NCI-H460 (cell line): ENCODE measurements at places on chromosomes 3 and 15.
A peak's percentile ranks its signal among the peaks of the same experiment; 100 is the strongest.

- DNase-seq: no peak
These were observed 5.9 kb downstream of the PARP3 start for GRCh38 chr3:51948016-51948580.

GRCh38 chr3:145244327-145244726 is 916.7 kb downstream of the PLOD2 start:
- no peak for DNase-seq

- no peak for DNase-seq
These were observed 158.8 kb downstream of the CLSTN2 start for GRCh38 chr3:140093742-140094141.

GRCh38 chr3:135368781-135369180 is 573.7 kb downstream of the EPHB1 start:
- DNase-seq: no peak

DNA sequence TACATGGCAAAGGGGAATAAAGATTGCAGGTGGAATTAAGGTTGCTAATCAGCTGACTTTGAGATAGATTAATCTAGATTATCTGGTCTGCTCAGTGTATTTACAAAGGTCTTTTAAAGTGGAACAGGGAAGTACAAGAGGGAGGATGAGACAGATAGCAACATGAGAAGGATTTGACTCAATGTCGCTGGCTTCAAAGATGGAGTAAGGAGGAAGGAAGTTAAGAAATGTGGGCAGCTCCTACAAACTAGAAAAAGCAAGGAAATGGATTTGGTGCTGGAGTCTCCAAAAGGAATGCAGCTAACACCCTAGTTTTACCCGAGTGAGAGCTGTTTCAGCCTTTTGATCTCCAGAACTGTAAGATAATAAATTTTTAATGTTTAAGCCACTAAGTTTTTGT is 180.7 kb upstream of the TTC14 start:
- no peak for DNase-seq

DNA sequence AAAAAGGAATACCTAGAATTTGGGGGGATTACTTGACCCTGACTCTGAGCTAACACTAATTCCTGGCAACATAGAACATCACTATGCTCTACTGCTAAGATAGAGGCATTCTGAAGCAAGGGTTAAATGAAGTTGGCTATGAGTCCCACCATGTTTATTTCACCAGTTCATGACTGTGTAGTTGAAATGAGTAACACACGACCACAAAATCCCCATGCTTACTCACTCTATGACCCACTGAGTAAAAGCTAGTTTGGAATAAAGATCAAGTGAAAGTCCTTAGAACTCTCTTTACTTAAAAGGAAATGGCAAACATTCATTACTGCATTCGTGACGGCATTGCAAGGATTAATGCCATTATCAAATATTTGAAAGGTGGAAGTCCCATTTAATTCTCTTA is 47.4 kb downstream of the MRPL46 start:
- DNase-seq: no peak

GRCh38 chr15:94327356-94327936 is 96.1 kb downstream of the MCTP2 start:
- DNase-seq: no peak

GRCh38 chr3:30292192-30292893 is 314.1 kb upstream of the TGFBR2 start:
- DNase-seq: peak; percentile 58

DNA sequence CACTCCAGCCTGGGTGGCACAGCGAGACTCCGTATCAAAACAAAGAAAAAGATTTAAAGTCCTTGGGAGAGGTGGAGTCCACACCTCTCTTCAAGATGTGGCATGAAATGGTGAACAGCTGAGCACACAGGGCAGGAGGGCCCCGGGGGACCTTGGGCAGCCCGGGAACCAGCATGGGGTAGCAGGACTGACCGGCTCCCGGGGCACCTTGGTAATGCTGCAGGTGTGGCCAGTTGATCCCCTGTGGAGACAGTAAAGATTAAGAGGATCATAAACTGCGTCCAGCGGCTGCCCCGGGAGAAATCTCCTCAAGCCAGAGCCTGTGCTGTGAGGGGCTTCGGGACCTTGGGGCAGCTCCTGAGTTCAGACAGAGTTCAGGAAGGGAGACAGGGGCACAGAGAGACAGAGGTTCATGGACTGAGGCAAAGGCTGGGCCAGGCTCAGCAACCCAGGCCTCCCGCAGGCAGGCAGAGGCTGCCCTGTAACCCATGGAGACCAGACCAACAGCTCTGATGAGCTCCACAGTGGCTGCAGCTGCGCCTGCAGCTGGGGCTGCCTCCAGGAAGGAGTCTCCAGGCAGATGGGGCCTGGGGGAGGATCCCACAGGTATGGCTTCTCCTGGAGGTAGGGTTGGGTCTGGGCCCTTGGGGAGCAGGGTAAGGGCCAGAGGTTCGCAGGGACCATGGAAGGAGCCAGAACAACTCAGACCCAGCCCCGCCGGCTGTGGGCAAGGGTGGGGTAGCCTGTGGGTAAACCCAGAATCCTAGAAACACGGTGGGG is at the start of gene NR2E3:
TSS of gene NR2E3 (plus strand) at position 299 of the 780 bp plus-strand sequence. CDS start at position 489, 190 bp downstream.
- DNase-seq: no peak

DNA sequence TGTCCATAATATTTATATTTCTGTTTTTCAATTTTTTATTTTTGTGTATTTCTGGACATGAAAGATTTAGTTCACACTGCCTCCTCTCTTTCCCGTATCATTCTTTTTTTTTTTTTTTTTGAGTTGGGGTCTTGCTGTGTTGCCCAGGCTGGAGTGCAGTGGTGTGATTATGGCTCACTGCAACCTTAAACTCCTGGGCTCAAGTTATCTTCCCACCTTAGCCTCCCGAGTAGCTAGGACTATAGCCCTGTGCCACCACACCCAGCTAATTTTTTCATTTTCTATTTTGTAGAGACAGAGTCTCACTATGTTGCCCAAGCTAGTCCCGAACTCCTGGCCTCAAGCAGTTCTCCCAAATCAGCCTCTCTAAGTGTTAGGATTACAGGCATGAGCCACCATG is 53.6 kb downstream of the PRKCI start:
- DNase-seq: no peak

DNA sequence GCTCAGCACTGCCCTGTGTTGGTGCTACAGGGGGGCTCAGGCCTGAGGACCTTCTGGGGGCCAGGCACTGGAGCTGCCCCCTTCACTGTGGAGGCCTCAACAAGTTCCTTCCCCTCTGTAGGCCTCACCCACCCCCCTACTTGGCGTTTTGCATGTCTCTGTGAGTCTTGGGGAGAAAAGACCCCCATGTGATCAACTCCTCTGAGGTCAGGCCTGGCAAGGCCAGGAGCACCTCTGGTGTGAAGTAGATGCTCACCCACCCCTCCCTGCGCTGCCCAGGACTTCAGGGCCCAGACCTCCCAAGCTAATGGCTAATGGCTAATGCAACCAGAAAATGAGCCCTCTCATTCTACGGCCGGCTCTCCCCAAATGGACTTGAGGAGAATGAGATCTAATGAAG is 34.2 kb upstream of the CHRNB4 start:
- DNase-seq: no peak

DNA sequence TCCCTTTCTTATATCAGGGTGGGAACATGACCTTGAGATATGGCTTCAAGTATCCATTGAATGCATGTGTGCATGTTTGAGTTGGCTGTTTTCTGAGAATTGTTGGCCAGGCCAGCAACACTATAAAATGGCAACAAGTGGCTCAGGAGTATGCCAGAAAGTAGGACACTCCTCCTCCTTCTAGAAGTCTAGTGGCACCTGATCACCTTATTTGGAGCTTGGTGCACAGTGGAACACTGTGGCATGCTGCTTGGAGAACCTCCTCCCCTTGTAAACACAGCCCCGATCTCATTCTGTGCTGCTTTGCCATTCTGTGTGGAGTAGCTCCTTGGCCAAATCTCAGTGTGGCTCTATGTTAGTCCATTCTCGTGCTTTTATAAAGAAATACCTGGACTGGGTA is 114.8 kb upstream of the NDN start:
- DNase-seq: no peak

GRCh38 chr3:33419948-33420347 is 20.3 kb downstream of the UBP1 start:
- no peak for DNase-seq

GRCh38 chr3:107824822-107825371 is 265.9 kb downstream of the CD47 start:
- no peak for DNase-seq

- DNase-seq: no peak
These were observed 249.5 kb upstream of the TRIM42 start for GRCh38 chr3:140428380-140428779.

DNA sequence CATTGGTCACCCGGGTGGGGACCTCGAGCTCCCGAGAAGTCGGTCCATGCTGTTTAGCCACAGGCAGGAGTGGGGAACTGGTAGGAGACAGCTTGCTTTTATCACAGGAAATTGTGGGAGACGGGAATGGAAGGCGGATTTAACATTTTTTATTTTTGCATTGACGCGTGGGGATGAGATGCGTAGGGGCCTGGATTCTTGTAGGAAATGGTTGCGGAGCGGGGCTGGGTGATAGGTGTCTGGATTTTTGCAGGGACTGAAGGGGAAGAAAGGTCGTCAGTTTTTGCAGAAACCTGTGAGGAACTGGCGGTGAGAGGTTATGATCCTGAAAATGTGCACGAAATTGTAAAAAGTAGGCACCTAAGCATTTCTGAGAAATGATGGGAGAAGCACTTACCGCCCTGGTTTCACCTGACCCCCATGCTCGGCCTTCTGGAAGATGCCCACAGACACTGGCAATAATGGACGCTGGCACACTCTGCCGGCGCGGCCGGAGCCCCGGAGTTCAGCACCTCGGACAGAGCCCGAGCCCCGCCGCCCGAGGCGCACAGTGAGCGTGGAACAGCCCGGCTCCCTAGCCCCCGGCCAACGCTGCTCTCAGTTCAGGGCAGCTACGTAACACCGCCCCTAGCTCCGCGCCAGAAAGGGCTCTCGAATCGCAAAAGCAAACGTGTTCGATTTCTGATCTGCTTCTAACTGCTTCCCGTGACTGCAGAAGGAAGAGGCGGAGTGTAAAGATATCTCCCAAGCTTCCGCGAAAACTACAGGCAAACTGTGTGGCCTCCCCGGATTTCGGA is 928 bp downstream of the ANKRD34C start:
- peak; percentile 20 for DNase-seq

DNA sequence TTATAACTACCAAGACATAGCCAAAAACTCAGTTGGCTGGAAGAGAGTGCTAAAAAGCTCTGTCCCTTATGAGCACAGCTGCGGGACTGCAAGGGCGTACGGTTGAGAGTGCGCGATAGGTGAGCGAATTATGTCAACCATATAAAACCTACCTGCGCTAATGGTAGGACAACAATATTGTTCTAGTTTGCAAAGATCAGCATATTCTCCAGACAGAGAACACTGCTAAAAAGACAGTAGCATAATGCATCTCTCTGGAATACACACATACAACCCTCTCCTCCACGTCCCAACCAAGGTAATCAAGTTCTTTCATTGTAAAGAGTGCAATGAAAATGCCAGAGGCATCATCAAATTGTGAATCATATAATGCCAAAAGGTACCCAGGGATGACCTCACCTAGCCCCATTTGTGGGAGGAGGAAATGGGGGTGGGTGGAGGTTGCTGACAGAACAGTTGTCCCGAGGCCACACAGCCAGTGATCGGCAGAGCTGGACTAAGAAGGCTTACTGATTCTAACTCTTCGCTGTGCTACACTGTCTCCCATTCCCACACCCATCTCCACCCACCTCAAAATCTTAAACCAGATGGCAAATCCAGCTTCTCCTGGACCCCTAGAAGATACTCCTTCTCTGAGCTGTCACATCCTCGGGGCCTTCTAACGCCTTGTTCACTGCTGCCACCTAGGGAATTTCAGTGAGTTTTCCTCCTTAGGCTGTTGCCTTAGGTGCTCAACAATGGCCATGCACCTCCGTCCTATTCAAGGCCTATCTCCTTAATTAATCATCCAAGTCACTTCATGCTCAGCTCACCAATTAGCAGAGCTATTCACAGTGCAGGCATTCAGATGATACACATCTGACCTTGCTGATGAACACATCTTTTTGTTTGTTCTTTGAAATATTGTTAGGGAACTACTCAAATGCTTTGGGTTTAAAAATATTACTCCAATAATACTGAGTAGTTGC is 60.7 kb downstream of the RPL22L1 start:
- peak; percentile 57 for DNase-seq

DNA sequence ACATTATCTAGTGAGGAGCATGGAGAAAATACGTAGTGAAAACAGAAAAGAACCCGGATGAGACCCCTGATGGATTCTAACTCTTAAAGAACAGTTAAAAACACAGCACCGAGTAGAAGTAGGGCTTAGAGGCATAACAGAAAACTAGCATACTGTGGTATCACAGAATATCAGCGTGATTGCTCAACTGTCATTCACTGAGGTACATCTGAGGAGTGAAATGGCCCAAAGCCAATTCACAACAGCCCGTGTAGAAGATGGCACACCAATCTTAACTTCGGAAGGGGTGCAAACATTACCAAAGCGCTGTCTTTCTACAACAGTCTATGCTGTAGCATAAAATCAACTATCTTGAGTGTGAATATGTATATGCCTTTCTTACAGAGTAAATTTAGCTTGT is 1.8 kb downstream of the CLASP2 start:
- no peak for DNase-seq

DNA sequence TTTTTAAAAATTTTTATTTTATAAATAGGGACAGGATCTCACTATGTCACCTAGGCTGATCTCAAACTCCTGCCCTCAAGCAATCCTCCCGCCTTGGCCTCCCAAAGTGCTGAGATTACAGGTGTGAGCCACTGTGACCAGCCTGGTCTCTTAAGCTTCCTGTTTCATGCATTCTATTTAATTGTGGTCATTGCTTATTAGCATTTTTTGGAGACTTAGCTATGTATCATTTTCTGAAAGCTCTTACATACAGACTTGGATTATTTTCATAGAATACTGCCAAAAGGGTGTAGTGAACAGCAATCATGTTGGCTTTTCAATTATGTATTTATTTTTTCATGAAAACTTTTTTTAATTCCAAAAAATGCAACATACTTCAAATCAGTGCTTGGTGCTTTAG is 51.5 kb upstream of the DCUN1D1 start:
- no peak for DNase-seq

DNA sequence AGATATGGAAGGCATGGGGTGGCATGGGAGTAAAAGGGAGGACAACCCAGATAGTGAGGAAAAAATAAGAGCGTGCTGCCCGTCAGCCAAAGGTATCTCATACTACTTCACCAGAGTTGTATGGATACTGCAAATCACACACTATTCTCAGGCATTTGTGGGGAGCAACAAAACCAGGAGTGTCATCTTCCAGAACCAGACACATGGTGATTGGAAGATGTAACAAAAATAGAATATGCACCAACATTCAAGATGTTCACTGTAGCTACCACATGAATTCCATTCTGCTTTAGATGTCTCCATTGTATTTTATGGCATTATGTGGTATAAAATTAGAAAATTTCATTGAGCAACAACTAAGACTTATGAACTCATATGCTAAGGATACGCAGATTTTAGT is 34.9 kb downstream of the CD47 start:
- DNase-seq: no peak

DNA sequence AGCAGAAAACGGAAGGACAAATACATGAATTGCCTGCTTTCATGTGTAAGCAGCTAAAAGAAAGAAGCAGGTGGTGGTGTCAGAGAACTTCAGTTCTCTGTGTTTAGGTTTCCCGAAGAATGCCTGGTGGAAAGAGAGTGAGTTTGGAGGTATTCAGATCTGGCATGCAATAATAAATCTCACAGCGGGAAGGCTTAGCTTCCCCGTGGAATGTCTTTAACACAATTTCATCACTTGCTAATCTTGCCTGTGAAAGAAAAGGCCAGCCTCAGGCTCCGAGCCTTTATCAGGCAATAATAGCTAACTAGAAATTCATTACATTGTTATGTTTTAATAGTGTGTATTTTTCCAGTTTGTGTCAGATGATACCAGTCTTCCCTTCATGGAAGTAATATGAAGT is 220.3 kb downstream of the PDZRN3 start:
- no peak for DNase-seq
